H7 (cell line): ENCODE measurements at places on chromosomes 5 and 9. TPM values are rescaled to one million over a fixed set of nuclear protein-coding genes. Genes with fewer than 3 reads are reported as not detected.
A peak's percentile ranks its signal among the peaks of the same experiment; 100 is the strongest.

DNA sequence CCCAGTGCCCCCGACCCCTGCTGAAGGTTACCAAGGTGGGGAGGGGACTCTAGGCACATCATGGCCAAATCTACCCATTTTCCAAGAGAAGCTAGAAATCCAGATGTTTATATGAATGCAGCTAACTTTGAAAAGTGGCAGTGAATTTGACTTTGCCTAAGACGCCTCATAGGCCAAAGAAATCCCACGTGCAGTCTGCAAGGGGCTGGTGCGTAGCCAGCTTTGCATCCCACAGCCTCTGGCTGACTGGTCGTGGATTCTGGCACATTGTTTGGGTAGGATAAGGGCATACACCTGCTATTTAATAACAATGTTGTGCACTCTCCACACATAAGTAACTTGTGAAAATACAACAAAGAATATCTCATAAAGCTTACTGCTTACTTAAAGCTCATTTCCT, 3.5 kb upstream of the GADD45G start:
- DNase-seq: no peak

The F12 gene
- 3.2 and 3.7 TPM in 2 replicates for total RNA-seq

- peak; percentile 40 for DNase-seq
These were observed 116.7 kb downstream of the WNK2 start for GRCh38 chr9:93300585-93301081.

The FGF1 gene
- 0.24 and 2.9 TPM in 2 replicates for total RNA-seq
